ENCODE measurements at places on chromosomes 1 and 21.

- DNase-seq = no peak
These were observed 407.8 kb downstream of the DUSP10 start for GRCh38 chr1:221334062-221334461.

DNA sequence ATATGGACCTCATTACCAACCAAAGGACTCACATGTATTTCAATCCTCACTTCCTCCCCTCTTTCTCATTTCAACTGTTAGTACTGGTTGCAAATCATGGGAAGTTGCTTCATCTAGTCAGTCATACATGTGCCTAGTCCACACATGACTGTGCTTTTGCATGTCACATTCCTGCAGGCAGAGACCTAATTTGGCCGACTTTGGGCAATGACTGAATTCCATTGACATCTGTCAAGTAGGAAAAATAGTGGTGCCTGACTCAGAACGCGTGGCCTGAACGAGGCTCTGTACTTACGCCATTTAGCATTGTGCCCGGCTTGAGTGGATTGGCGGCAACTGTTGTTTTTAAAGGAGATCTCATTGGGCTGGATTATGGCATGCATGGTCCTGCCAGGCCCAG, 18.0 kb downstream of the PTPRU start:
- no peak for DNase-seq

GRCh38 chr1:212607913-212608391, 609 bp upstream of the ATF3 start:
- DNase-seq = no peak

DNA sequence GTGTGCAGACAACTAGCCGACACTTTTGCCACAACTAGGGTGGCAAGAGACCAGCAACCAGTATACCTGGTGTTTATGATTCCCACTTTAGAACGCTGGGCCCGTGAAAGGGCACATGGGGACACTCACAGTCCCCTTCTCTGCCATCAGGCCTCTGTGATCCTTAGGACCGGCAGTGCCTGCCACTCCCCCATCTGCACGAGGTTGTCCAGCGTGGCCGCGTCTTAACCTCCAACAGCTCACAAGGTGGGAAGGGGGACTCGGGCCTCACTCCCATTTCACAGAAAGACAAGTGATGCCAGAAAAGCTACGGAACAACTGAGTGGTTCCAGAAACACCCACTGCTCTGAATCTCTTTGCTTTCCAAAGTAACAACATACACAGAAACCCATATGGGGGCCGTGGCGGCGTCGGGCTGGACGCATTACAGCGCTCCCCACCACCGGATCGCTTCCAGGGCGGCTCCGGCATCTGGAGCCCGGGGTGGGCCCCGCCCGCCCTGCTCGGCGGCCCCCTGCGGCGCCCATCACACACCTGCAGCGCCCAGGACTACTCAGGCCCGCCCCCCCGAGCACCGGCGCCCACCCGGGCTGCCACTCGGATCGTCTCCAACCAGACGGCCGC, 1.0 kb downstream of the ZNF496 start:
- no peak for DNase-seq
